ENCODE measurements at places on chromosomes 3 and 15.

DNA sequence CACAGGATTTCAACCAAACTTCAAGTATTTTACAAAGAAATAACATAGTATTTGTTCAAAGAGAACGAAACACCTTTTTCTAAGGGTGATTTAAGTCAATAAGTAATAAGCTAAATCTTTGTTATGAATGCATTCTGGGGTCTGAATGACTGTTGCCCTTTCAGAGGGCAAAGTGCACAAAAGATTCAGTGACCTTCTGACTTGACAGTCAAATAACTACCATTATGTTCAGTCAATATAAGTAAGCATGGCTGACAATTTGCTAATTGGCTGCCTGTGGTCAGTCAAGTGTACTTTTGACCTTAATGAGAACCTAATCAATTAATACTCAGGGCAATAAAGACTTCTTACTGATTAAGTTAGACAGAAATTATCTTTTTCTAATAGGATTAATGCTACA lies 133.1 kb upstream of the NANOGP8 start:
- no peak for DNase-seq

GRCh38 chr15:51830276-51830806 lies 888 bp downstream of the TMOD3 start:
- DNase-seq, result no peak

GRCh38 chr15:89803941-89804800 lies 10.5 kb downstream of the ANPEP start:
- DNase-seq, result no peak

DNA sequence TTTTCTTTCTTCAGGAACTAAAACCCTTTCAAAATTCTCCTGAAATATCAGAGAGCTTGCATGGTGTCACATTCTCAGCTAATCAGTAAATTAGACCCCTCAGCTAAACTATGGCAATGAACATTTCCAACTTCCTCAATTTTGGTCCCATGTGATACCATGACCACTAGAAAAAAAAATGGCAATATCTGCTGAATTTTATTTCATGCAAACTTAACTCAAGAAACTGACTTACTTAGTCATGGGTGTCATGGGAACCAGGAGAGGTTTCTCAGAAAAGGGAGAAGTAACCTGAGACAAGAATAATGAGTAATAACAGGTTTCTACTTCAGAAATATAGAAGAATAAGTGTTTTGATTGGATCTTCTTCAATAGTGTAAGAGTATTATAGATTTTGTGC lies 784.6 kb upstream of the ALCAM start:
- DNase-seq, result no peak

GRCh38 chr15:58546066-58546591 lies 114.3 kb downstream of the LIPC start:
- DNase-seq, result no peak

DNA sequence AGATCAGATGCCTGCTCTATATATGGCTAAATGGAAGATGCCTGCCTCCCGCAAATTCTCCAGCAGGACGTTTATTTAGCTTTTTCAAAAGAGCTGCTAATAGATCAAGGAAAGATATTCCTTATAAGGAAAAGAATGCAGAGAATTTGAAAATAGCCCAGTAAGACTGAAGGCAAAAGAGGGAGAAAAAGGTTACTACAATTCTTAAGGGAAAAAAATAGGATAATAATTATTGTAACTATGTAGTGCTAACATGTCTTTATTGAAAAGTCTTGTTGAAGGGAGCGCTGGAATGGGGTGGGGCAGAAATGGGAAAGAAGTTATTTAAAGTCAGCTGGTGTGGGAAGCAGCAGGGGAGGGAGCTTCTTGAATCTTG lies 2.9 kb downstream of the TPM1 start:
- DNase-seq, result no peak

DNA sequence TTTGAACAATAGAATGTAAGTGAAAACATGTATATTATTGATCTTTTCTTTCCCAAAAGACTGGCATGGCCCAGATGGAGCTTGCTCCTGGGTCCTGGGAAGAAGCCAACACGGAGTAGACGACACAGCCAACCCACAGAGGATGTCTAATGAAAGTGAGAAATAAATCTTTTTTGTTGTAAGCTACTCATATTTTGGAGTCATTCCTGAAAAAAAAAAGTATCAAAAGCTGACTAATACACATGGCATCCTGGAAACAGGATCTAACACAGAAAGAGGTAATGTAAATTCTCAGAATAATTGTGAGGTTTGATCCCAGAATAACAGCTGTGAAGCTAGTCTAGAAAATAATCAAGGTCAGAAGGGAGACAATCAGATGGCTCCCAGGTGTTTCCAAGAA lies 12.6 kb upstream of the FRMD5 start:
- no peak for DNase-seq

- no peak for DNase-seq
These were observed 32.4 kb downstream of the DZIP1L start for GRCh38 chr3:138082992-138083386.

- DNase-seq, result no peak
These were observed 36.3 kb downstream of the CHDH start for GRCh38 chr3:53809764-53810400.

Data from effector memory CD8-positive, alpha-beta T cell (primary cell).